ENCODE measurements at places on chromosomes 1 and 21.
A peak's percentile ranks its signal among the peaks of the same experiment; 100 is the strongest.

GRCh38 chr1:220631238-220631815, 58.8 kb upstream of the C1orf115 start:
- no peak for DNase-seq

GRCh38 chr1:51070640-51071039, 31.4 kb upstream of the C1orf185 start:
- no peak for DNase-seq

DNA sequence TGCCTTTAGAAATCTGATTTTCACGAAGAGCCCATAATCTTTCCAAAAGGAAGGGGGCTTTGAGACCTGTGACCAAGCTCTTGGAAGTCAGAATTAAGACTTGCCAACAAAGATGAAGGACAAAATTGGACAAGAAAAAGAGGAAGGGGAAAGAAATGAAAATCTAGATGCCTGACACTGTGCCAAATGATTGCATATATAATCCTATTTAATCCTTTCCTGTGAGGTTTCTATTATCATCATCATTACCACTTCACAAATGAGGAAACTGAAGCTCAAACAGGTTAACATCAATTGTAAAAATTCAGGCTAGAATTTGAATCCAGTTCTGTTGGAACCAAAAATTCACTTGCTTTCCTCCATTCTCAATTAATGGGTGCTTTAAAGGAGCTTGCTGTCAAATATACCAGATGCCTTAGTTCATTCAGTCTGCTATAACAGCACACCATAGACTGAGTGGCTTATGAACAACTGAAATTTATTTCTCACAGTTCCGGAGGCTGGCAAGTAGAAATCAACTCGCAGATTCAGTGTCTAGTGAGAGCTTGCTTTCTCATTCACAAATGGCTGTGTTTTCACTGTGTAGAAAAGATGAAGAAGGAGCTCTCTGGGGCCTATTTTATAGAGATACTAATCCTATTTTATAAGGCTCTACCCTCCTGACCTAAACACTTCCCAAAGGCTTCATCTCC, 197.5 kb upstream of the ST6GALNAC5 start:
- no peak for DNase-seq

GRCh38 chr1:206477110-206477509, 6.8 kb downstream of the IKBKE start:
- no peak for DNase-seq

DNA sequence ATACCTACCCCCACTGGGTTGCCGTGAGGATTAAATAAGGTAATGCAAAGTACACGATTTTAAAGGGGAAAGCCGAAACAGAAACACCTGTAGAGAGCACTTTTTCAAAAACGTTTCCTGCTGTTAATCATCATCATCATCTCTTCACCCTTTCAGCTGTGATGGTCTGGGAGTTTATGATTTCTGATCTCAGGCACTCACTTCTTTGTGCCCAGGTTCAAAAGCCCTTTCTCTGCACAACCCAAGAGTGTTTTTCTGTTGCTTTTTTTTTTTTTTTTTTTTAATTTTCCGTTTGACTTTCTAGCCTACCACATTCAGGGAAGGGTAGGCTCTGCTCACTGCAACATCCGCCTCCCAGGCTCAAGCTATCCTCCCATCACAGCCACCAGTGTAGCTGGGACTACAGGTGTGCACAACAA, 936 bp upstream of the UBXN11 start:
- DNase-seq, result no peak

DNA sequence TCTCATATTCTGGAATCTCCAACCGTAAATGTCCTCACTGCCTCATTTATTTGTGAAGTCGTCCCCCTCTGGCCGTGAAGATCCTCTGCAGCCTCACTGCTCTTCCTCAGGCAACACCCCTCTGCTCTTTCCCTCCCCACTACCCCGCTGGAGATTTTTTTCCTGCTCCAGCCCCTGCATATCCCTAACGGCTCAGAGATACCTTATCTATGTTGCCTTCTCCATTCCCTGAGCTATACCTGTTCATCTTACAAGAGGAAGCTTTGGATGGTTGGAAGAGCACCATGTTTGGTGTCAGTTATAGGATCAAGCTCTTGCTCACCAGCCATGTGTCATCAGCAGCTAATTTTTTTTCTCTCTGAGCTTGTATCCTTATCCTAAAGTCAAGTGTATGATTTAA, 26.4 kb downstream of the LRRC8B start:
- no peak for DNase-seq

DNA sequence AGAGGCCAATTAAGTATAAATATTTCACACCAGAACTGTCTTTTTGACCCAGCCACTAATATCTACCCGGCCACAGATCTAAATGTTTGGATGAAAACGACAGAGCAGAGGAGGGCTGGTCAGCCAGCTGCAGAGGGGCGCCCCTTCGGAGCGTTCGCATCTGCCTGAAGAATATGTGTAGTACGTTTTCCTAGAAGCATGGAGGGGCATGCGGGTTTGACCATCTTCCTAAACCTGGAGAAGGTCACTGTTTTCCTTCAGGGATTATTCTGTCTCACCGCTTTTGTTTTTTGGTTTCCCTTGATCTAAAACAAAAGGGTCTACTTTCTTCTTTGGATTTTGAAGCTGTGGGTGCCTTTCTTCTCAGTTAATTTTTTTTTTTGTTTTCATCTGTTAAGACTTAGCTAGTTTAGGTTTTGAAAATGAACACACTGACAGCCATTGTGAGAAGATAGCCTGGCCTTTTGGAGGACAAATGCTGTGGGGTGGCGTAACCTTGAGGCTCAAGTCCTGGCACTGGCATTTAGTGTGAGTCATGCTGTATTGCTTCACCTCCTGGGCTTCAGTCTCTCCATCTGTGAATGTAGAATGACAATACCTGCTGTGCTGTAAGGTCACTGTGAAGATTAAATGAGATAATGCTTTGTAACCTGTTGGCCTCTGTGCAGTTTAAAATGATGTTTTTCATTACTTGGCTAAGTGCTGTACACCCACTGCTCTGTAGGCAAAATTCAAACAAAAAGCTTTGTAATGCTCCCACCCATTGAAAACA, 74.1 kb upstream of the IRF2BP2 start:
- DNase-seq, result no peak

DNA sequence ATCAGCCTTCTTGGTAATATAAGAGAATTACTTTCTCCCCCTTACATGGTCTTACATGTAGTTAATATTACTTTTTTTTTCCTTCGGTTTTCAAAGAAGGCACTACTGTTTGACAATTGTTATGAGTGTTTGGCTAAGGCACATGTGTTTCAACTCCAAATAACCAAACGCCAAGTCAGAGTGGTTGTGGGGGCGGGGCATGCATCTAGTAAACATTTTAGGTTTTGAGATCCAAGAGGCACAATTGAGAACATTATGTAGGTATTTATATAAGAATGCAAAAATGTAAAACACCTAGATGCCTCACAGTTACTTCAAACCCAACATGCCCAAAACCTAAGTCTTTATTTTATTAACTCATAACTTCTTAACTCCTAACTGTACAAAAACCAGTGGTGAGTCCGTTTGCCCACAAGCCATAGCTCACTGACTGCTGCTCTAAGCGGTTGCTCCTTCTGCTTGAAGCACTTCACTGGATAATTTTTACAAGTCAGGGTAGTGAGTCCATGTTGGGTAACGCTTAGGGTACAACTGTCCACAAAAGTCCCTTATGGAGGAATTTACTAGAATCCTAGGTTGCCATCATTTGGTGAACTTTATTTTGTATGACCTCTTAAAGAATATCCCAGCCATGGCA, 189.9 kb downstream of the HUNK start:
- no peak for DNase-seq

DNA sequence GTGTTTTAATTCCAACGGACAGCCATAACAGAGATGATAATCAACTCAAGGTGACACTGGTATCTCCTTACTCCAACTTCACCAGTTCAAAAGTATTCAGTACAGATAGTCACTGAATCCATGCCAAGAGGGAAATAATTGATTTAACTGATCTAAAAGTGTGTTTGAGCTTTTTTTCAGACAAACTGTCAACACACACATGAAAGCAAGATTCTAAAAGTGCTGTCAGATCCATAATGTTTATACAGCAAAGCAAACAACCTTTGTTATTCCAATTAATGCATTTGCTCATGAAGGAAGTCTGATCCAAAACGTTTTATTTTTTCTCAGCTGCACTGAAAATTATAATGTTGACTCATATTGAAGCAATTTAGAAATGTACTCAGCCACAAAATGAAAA, 5.9 kb upstream of the PRKAA2 start:
- no peak for DNase-seq

GRCh38 chr1:111690306-111690617, 48.9 kb downstream of the INKA2 start:
- peak; percentile 88 for DNase-seq

DNA sequence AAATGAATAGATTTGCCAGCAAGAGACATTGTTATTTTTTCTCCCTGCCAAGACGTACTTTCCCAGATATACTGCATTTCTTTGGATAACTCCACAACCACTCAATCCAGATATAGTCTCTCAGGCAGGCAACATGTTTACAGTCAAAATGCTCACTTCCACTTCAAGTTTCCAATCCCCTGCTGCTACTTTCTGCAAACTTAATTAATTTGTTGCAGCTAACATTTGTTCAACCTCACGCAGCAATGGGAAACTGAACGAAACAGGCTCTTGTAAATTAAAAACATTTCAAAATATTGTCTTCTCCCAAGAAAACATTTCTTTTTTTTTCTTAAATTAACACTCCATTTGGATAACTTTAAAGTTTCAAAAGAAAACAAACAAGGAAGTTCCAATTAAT, 45.7 kb upstream of the PROX1 start:
- no peak for DNase-seq

DNA sequence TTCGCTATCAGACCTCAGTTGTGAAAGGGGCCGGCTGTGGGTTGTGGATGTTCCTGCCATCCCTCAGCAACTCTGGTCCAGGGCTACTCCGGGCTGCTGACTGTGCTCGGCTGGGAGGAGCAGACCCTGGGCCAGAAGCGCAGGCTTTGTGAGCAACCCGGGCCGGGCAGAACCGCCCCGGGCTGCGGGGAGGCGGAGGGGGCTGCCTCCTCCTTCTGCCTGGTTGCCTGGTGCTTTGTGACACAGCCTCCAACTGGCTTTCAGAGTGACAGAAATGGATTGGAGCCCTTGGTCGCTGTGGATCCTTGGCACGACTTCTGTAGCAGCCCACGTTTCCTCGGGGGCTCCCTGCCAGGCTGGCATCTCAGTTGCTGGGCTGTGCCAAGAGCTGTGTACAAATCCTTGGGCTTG, 10.0 kb downstream of the DRAXIN start:
- DNase-seq, result no peak

DNA sequence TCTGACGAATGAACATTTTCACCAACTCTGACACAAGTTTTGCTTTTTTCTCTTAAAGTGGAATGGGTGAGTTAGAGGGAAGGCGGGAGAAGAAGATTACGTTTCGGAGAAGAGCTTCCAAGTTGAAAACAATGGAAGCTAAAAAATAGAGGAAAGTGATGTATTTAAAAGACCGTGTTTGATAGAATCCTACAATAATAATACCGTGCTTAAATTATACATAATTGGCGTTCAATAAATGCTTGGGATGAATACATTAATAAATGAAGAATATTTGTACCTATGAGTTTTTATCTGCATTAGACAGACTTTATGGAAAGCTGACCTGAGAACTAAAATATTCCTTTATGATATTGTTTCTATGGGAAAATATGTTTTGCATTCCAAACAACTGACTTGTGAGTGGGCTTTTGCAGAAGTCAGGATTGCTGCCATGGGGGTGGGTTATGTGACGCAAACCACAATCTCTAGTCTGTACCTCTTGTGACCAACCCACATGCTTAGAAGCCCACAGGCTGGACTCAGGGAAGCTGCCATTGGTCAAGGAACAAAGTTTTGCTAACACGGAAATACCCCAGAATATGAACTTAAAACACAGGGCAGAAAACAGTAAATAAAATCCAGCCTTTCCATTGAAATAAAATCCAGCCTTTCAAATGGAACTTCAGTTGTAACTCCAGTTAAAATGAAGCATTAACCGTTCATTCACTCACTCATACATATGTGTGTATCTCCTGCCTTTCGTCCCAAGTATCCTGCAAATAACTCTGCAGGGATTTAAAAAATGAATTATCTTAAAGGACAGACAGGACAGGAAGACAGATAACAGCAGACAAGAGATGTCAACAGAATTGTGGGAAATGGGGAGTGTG, 21.3 kb upstream of the ATF3 start:
- DNase-seq, result no peak

GRCh38 chr1:60423146-60423780, 349.7 kb upstream of the C1orf87 start:
- no peak for DNase-seq

DNA sequence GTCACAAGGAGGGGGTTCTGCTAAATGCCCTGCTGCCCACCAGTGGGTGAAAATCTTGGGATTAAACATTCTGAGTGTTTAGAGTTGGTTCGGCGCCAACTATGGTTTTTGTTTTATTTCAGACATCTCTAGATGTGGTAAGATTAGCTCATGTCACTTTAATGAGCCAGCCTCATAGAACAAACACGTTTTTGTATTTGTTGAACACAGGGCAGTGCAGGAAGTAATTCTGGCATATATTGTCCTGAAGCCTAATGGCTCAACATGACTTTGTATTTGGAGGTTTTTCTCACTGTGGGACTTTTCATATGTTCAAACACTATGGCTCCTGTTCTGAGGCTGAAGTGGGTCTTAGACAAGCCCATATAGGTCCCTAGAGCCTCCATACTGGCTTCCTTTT, 107.8 kb downstream of the NGF start:
- no peak for DNase-seq

- no peak for DNase-seq
Observed at GRCh38 chr1:186659890-186660341, 20.3 kb downstream of the PTGS2 start.

DNA sequence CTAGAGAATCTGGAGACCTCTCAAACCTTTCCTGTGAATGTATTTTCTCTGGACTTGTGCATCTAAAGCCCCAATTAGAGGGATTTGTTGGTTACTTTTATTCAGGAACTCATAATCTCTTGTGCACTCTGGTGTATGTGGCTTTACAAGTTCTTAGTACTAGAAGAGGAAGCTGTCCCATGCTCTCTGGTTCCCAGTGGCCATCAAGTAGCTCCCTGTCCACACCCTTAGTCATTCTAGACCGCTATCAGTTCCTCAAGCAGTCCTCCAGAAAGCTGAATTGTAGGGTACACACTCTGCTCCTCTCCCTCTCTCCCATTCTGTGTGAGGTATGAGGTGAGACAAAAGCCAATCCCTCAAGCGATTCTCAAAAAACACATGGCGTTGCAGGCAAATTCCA, 470.3 kb downstream of the PTPRC start:
- no peak for DNase-seq

GRCh38 chr1:22920026-22920733, 52.5 kb downstream of the LACTBL1 start:
- DNase-seq, result no peak

DNA sequence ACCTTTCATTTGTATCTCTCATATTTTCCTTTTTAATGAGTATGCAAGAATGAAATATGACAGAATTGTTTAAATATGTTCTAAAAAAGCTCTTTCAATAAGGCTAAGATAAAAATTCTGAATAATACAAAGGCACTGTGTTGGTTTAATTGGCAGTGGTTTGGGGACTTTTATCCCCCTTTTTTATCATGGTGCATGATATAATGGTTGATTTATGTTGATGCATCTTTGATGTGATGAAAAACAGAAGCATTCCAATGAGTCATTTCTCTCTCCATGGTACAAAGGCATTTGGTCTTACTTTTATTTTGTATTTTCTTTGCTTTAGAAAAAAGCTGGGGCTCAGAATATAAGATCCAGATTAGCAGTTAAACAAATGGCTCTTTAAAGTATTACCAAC, 127.2 kb upstream of the GREM2 start:
- no peak for DNase-seq

- DNase-seq, result no peak
Observed at GRCh38 chr21:29677326-29677725, 262.5 kb downstream of the GRIK1 start.

GRCh38 chr1:189803364-189803763, 674.3 kb downstream of the BRINP3 start:
- no peak for DNase-seq
